ENCODE measurements at places on chromosomes 16 and 17. TPM values are rescaled to one million over a fixed set of nuclear protein-coding genes. Genes with fewer than 3 reads are reported as not detected.

- DNase-seq, result no peak
These were observed 95.0 kb downstream of the RAB11FIP4 start for GRCh38 chr17:31486351-31487062.

- no peak for DNase-seq
These were observed 74.6 kb downstream of the TMEM100 start for GRCh38 chr17:55648086-55648485.

DNA sequence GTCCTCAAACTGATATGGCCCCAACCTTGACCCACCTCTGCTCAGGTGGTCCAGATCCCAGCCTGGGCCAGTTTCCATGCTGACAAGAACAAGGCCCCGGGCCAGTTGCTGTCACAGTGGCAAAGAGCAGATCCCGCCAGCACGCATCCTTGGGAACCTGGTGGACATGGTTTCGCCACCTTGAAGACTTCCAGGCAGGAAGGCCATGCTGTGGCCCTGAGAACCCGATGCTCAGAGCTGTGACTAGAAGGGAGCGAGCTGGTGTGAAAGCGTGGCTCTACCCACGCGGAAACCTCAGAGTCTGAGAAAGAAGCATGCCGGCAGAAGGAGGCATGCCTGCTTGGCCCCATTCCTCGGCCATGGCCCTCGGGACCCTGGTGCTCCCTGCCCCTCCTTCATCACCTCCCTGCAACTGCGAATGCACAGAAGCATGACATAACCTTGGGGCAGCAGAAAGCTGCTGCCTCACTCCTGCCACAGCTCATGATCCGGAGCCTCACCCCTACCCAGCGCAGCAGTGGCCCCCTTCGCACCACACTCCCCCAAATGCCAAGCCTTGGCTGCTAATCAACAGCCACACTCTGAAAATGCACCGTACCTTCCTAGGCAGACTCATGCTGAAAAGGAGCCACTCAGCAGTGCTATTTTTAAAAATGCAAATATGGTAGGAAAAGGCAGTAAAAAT, 33.2 kb downstream of the UBE2O start:
- no peak for DNase-seq

- DNase-seq, result no peak
These were observed 25.7 kb downstream of the TRPV2 start for GRCh38 chr17:16440901-16441629.

DNA sequence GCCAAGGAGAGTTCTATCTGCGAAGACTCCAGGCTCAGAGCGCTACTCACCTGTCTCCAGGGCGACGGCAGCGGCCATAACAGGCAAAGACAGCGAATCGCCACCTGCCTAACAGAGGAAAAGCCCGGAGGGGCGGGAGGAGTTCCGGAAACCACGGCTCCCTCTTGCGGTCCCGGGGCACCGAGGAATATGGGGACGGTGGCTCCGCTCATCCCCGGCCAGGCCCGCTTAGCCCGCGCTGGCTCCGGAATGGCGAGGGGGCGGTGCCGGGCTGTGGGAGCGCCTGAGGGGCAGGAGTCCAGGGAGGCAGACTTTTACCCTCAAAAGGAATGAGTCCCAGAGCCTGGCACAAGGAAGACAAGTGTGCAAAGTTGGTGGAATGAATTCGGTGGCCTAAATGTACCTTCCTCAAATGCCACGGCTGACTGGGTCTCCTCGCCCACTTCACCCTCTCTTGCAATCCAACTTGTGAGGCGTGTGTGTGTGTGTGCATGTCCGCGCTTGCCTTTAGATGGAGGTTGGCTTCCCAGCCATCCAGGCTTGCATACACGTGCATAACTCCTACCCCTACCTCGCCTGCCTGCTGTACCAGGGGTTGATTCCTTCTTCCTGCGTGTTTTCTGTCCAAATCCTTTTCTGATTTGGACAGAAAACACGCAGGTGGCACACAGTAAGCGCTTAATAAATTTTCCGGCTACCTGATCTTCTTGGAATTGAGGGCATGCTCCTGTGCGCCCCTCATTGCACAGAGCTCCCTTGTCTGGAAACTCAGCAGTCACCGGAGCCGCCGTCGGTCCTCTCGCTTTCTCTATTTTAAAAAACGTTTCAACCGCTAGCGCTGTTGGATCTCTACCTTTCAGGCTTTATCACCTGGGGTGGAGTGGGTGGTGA, 3.5 kb downstream of the C17orf100 start:
- DNase-seq, result no peak

The KRT40 gene
- total RNA-seq, result not detected

The NACA2 gene
- total RNA-seq, result not detected

DNA sequence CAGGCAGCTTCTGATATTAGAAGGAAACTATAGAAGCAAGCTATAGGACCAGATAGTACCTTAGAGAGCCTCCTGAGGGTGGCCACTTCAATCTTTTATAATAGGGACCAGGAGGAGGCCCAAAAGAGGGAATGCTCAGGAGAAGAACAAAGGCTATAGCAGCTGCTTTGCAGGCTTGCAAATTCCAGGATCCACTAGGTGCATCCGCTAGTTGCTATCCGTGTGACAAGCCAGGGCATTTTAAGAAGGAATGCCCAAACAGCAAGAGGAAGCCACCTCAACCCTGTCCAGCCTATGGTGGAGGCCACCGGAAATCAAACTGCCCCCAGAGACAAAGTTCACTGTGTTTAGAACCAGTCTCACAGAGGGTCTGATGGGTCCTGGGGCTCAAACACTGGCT, 192.6 kb upstream of the KIF2B start:
- no peak for DNase-seq

GRCh38 chr17:54813896-54814295, 86.8 kb upstream of the TOM1L1 start:
- DNase-seq, result no peak

- no peak for DNase-seq
These were observed 1.0 kb downstream of the TMEM114 start for GRCh38 chr16:8589057-8589899.

DNA sequence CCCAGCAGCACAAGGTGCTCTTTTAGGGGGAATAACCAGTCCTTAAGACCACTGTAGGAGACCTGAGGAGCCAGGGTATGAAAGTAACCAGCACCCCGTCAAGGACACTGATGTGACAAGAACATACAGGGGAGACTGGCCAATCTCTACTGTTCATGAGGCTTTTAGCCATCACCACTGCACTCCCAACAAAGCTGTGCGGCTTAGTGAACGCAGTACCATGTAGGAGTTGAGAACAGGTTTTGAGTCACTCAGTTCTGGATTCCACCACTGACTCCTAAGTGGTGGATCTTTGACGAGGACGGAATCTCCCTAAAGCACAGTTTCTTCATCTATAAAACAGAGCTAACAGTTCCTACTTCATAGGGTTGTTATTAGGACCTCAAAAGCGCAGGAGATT, 26.8 kb downstream of the COG4 start:
- no peak for DNase-seq

DNA sequence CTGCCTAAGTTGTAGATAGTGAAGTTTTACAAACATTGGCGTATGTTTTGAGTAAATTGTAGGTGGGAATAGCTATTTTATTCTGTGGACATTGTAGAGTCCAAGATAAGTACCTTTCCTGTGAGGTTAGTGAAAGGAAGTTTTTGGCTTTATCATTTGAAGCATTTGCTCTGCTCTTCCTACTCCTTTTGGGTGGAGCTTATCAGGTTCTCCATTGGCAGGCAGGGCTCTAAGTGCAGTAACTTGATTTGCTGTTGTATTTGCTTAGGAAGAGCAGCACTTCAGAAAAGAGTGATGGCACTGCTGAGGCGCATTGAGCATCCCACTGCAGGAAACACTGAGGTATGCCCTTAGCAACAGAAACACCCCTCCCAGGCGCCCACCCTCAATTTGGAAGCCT, 70.1 kb downstream of the OMG start:
- no peak for DNase-seq

DNA sequence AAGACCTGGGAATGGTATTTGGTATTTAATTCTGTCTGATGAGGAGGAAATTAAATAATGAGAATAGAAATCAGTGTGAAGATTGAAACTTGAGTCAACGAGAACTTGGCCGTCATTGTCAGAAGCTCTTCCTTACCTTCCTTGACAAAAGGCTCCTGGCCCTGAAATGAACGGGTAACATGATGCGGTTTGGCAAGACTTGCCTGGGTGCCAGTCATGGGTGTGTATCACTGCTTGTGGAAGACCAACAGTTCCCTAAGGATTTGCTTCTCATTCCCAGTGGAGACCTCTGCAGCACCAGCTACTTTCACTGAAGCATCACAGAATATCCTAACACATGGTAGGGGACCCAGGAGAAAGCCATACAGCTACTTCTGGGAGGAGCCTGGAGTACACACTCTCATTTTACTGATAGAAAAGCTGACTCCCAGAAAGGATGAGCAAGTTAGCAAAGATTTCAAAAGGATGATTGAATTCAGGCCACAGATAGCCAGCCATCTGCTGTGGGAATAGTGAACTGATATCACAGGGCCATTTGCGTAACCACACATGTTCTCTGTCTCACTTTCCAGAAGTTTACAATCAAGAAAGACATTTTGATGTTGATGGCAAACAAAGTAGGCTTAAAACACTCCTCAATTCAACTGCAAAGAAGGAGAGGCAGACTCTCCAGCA, 258.1 kb upstream of the SALL1 start:
- DNase-seq, result no peak

The GNAO1 gene
- total RNA-seq, result 4.7 TPM

DNA sequence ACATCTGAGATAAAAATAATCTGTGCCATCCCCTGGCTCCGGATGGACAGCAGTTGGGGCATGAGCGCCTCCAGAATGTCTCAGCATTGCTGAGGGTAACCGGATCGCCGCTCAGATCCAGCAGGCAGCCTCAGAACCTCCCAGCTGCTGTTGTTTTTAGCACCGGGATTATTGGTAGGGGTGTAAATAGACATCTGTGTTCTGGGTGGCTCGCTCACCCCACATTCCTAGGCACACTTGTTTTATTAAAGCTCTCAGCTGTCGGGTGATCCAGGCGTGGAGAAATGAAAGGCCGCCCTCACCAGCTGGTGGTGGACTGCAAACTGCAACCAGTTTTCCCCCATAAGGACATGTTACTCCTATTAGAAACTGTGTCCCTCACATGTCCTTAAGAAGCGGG, 32.1 kb downstream of the MYH3 start:
- DNase-seq, result no peak

- no peak for DNase-seq
These were observed 154.7 kb upstream of the CACNG3 start for GRCh38 chr16:24101431-24101830.

The KRT33B gene
- not detected for total RNA-seq

DNA sequence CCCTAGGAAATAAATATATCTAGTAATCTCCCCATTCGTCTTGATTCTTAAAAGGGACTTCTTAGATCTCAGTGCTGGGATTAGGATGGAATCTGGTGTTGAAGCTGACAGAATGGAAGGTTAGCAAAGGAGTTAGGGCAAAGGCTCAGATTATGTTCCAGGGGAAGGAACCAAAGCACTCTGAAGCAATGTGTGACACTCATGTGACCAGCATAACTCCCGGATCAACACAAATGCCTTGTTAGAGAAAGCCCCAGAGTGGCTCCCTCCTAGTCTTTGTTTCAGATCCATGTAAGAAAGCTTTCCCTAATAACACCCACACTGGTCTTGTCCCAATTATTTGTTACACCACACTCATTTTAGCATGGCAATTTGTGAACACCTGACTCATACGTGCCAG, 62.6 kb upstream of the ERN1 start:
- no peak for DNase-seq

- DNase-seq, result no peak
These were observed 43.5 kb downstream of the ZNF652 start for GRCh38 chr17:49318435-49318965.

DNA sequence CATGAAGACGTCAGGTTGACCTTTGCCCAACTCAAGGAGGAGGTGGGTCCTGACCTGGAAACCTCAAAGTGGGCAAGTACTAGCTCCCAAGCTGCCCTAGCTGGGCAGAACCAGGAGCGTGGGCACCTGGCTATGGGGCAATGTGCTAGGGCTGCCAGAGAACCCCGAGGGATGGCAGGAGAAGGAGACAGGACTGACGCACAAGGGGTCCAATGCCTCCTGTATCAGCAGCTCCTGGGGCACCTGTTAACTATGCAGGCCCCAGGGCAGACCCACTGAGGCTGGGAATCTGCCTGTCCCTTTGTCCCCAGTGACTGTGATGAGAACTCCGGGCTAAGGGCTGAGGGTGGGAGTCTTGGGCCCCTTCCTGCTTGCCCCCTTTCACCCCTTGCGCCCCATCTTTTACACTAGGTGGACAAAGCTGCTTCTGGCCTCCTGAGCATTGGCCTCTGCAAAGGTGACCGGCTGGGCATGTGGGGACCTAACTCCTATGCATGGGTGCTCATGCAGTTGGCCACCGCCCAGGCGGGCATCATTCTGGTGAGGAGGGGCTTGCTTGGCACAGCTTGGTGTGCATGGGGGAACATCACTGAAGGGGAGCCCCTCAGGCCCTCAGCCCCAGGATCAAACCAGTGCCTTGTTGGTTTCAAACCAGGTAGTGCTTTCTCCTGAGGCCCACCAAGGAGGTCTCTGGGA, 7.7 kb downstream of the CHAD start:
- DNase-seq, result no peak

The TNRC6C gene
- 17.8 TPM for total RNA-seq

GRCh38 chr16:57576429-57576870, 34.0 kb downstream of the ADGRG5 start:
- peak; percentile 32 for DNase-seq

The CFAP52 gene
- total RNA-seq, result 0.26 TPM

The TAC4 gene
- total RNA-seq, result 0.63 TPM

The GNG13 gene
- total RNA-seq, result not detected

All from urinary bladder (tissue), 4 donors.